ENCODE measurements at places on chromosomes 13 and 19.

DNA sequence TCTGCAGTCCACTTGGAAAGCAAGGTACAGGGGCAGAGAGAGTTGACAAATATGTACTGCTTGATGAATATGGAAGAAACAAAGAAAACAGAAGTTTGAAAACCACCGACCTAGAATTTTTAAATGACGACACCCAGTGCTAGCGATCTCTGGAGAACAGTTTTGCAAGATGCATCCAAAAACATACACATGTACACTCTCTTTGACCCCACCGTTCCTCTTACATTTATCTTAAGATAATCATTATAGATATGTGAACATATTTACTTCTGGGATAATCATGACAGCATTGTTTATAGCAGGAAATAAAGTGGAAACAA is 40.8 kb upstream of the IGSF23 start:
- DNase-seq, result no peak

DNA sequence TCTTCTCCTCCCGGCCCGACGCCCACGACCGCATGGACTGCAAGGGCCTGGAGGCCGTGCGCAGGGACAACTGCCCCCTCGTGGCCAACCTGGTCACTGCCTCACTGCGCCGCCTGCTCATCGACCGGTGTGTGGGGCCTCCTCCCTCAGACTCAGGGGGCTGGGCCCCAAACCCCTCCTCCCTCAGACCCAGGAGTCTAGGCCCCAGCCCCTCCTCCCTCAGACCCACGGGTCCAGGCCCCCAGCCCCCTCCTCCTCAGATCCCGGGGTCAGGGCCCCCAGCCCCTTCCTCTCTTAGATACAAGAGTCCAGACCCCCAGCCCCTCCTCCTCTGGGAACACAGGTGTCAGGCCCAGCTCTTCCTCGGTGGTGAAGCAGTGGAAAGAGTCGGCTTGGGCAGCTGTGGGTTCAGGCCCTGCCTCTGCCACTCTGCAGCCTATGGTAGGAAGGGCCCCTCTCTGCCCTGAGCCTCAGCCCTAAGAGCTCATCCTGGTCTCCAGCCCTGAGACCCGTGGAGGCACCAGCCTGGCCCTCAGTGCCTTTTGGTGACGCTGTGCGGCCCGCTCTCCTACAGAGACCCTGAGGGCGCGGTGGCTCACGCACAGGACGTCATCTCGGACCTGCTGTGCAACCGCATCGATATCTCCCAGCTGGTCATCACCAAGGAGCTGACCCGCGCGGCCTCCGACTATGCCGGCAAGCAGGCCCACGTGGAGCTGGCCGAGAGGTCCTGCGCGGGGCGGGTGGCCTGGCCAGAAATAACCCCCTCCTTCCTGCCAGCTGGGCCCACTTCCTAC is 3.7 kb upstream of the SPIB start:
- peak; percentile 80 for DNase-seq

GRCh38 chr19:56139847-56140582 is 1.1 kb upstream of the ZNF444 start:
- DNase-seq, result no peak

GRCh38 chr19:50330365-50331078 is 1.3 kb upstream of the KCNC3 start:
- peak; percentile 88 for DNase-seq

DNA sequence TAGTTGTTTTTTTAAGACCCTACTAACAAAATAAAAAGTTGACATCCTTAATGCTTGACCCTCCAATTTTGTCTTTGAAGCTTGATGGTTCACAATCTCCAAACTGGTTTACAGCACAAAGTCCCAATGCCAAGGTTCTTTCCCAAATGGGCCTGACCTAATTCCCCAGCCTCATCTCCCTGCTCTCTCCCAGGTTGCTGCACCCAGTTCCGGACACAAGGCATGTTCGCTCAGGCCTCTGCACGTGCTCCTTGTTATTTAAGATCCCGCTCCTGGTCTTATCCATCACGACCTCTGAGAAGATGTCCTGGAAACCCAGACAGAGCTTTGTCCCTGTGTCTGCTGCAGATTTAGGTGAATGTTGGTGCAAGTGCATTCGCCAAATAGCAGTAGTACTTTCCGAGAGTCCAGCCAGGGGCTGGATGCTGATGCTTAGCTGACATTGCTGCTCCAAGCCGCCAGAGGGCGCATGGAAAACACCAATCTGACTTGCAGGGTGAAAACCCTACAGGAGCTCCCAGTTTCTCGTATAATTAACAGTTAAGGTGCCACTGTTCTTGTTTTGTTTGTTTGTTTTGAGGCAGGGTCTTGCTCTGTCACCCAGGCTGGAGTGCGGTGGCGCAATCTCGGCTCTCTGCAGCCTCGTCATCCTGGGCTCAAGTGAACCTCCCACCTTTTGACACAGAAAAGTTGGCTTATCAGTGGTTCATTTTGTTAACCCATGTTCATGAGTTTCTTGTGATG is 18.5 kb downstream of the LYPD3 start:
- peak; percentile 84 for DNase-seq

DNA sequence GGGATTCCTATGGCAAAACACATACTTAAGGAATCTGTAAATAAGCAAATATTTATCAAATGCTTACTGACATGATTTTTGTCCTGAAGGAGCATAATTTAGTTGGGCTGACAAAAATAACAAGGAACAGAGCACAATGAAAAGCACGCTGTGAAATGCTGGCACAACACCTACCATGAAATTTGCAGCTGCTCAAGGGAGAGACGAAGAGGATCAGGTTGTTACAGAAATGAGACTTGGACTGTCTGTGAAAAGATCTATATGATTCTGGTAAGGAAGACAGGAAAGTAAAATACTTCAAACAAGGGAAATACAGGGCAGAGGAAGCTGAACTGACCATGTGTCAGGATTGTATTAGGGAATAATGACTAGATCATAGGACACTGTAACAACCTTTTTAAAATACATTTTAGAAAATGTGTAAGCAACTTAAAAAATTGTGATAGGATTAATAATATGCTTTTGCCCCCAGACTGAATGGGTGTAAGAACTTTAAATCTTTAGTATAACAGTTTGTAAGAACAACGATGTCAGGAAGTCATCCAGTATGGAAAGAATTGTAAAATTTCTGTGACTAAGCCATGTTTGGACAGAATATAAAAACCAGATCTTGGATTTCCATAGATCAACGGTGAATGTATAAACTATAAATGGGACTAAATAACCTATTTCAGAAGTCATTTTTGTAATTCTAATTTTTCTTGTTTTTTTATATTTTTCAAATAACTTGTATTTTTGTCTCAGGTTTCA is 1556.0 kb downstream of the EFNB2 start:
- DNase-seq, result no peak

DNA sequence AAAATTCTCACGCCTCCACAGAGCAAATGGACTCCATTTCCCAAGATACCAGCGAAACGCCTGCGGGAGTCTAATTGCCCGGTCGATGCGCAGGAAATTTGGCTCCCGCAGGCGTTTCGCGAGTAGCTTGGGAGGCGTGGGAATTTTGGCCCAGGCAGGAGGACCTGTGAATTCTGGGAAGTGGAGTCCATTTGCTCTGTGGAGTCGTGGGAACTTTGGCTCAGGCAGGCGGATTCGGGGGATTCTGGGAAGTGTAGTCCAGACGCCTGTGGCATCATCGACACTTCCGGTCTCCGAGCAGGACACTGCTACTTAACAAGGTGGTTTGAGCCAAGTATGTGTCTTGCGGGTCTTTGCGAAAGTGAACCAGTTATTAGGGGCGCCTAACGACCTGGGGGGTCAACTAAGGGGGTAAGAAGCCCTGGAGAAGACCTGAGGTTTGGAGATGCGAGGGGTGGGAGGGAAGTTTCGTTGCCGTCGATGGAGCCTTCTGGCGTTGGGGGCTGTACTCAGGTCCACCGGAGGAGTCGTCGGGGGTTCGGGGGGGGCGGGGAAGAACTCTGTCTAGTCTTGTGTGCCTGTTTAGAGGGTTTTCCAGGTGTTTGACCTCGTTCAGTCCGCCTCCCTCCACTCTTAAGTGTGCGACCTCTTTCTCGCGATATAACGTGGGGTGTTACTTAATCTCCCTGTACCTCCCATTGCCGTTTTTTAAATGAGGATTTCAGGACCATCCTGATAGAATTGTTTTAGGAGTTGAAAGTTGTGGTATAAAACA is at the start of gene ZNF155:
ZNF155 (plus strand) TSS at position 277 of the 775 bp plus-strand sequence. CDS start 4,356 bp downstream, outside the sequence.
- DNase-seq, result peak; percentile 83

- no peak for DNase-seq
Observed at GRCh38 chr13:70720386-70720785, 612.1 kb upstream of the KLHL1 start.

- DNase-seq, result peak; percentile 39
Observed at GRCh38 chr19:46787331-46788261, 798 bp downstream of the SLC1A5 start.

- no peak for DNase-seq
Observed at GRCh38 chr13:30120133-30120822, 187.1 kb downstream of the KATNAL1 start.

DNA sequence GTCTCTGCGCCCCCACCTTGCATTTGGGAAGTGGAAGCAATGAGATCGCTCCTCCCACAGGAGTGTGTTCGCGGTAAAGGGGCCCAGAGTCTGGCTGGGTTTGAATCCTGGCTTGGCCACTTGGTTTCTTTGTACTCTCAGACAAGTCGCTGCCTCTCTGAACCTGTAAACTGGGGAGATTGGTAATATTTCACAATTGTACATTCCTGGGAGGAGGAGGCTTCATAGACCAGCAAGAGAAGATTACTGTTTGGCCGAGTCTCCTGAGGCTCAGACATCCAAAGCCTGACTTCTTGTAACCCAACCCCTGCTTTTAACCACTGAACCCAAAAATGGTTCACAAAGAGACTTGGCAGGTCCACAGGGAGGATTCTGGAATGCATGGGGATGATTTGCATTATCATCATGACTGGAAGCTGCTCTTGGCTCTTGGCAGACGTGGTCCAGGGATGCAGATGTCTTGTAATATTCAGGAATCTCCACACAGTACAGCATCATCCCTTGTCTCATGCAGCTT is 13.6 kb upstream of the STRN4 start:
- DNase-seq, result no peak

GRCh38 chr13:22765547-22765946 is 415.2 kb upstream of the SGCG start:
- DNase-seq, result no peak

DNA sequence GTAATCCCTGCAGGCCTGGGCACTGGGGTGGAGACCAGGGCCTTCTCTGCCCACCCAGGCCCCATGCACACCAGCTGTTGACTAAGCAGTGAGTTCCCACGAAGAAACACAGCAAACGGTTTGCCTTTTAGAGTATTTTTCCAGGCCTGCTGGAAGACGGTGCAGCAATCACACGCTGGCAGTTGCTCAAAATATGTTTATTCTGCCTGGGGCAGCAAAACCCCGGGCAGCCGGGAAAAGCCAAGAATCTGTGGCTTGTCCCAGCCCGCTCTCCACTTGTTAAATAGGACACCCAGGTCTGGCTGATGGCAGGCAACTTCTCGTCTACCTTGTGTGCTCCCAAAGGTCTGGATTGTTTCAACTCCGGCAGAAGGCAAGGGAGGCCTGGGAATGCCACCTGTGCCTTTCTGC is 40.8 kb downstream of the GGACT start:
- no peak for DNase-seq

- DNase-seq, result no peak
Observed at GRCh38 chr13:93467175-93467574, 240.6 kb downstream of the GPC6 start.

GRCh38 chr19:28542394-28543243 is 670.3 kb downstream of the UQCRFS1 start:
- DNase-seq, result no peak

GRCh38 chr19:3987619-3988371 is 2.5 kb upstream of the EEF2 start:
- DNase-seq, result peak; percentile 93

DNA sequence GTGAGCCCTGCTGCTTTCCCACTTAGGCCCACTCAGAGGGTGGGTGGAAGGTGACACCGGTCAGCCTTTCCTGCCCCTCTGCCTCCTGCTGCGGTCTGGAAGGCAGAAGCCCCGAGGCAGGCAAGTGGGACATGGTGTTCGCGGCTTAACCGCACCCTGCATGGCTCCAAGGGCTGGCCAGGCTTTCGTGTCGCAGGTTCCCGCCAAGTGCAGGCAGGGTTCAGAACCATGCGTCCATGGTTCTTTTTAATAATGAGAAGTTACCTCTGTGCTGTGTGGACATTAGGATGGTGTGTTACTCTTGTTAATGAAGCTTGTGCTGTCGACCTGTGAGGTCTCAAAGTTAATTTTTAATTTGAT is 986 bp downstream of the DGKH start:
- DNase-seq, result no peak

GRCh38 chr19:13420780-13421179 is 85.5 kb downstream of the CACNA1A start:
- no peak for DNase-seq

- no peak for DNase-seq
Observed at GRCh38 chr19:11813703-11814028, 407 bp upstream of the ZNF440 start.
